ENCODE measurements at places on chromosomes 6 and 20.

- DNase-seq = no peak
Observed at GRCh38 chr20:44917399-44917798, 7.5 kb downstream of the PABPC1L start.

DNA sequence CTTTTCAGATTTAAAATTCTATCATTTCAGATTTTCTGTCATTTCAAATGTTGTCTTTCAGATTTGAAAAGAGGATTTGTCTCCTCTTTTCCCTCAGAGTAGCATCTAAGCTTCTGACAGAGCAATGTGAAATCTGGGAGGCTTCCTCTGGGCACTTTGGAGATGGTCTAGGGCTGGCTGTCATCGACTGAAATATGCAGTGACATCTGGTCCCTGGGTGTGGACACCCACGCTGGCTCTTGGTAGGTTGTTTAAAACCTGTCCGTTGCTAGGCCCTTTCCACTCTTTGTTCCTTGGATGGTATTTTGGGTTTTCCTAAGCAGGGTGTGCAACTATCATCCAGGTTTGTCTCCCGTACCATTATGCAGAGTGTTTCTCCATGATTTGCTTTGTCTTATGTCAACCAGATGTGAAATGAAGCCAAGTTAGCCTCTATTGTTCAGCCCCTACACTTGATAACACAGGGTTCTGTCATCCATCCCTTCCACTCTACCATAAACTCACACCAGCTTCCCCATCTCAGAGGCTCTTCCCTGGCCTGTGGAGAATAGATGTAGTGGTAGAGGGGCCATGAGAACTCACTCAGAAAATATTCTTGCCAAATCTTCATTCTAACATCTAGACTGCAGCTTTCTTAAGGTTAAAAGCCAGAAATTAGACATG, 5.0 kb upstream of the VIP start:
- no peak for DNase-seq

GRCh38 chr6:149055195-149055899, 262.2 kb upstream of the TAB2 start:
- no peak for DNase-seq

GRCh38 chr6:13159300-13159699, 169.0 kb downstream of the TBC1D7 start:
- no peak for DNase-seq

DNA sequence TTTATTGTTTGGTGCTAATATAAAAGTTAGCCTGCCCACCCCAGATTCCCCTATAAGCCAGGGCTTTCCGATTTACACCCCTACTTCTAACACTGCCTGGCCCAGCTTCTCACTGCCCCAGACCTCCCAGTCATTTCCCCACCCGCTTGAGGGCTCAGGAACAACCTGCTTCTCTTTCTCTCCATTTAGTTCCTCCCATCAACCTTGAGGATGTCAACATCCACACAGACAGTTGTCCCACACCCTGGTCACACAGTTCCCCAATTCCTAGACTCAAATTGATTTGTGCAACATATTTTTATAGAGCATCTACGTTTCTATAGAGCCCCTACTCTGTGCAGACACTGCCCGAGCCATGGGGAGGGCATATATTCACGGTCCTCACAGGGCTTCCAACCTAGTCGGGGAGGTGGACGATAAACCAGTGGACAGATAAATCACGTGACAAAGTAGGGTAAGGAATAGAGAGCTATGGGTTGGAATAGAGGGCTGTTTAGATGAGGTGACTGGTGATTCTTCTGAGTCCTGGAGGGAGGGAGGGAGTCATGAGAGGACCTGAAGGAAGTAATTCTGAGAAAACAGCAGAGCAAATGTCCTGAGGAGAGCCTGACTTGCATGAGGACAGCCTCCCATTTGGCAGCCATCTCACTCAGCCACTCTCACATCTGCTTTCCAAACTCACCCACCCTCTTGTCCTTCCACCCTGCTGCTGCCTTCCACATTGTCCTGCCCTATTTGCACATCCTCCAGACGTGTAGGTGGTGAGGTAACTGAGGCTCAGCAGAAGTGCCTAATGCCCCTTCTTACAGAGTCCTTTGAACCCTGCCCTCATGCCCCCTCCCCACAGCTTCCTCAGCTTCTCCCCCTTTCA, 6.3 kb downstream of the GABRR2 start:
- DNase-seq = no peak
